Epithelial cell of prostate (primary cell): ENCODE measurements at places on chromosomes 11 and 22.

DNA sequence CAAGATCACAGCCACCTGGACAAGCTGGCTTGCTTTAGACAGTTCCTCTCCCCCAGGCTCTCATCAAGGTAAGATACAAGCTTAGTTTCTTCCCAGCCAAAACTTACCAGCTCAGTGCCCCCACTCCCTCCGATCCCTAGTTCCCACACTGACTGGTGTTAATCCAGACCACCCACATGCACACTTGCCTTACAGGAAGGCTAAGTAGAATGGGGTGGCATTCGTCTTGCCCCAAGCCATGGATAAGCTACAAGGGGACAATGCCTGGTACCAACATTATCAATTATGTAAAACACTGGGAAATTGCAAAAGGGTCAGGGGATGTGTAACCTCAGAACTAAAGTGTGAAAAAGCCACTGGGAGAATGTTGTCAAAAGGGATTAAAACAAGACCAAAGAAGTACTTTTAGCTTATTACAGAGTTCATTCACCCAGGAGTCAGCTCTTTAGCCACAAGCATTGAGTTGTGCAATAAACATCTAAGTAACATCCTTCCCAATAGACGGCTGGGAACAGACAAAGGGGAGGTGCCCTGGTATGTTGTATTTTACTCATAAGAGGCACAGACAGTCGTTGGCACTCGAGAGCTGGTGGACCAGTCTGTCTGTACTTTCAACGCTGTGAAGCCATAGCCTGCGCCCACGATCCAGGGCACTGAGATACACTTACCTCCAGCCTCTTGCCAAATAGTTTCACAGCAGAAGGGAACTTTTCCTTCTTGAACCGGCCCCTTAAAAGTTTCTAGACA is 1.1 kb downstream of the DHCR7 start:
- peak; percentile 49 for DNase-seq

- DNase-seq = no peak
Observed at GRCh38 chr11:78542007-78542406, 32.7 kb downstream of the NARS2 start.

DNA sequence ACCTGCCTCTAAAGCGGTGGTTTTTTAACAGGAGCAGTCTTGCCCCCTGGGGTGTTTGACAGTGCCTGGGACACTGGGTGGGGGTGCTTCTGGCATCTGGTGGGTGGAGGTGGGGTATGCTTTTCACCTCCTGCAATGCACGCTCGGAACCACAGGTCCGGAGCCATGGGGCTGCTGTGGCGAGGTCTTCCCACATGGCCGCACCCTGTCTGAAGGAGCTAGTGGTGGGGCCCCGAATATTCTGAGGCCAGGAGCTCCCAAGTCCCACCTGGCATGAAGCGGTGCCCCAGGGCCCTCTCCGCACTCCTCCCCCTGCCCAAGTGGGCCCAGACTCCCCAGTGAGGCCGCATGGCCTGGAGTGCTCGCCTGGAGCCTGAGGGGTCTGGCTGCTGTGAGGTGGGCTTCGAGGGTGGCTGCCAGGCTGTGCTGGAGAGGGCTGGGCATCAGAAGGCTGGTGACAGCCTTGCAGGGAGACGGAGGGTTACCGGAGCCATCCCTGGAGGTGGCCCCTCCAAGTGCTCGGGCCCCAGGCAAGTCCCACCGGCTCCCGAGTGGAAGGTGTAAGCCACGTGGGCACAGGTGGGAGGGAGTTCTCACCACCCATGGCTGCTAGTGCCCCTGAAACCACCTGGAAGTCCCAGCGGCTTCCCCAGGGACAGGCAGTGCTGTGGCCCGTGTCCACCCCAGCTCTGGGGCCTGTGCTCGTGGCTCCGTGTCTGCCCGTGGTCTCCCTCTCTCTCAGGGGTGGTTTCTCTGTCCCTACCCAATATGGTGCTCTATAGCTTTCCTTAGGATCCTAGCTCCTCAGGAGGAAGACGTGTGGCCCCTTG is 15.1 kb downstream of the TBX1 start:
- DNase-seq = no peak

- no peak for DNase-seq
Observed at GRCh38 chr11:32581556-32581955, 2.1 kb upstream of the EIF3M start.

DNA sequence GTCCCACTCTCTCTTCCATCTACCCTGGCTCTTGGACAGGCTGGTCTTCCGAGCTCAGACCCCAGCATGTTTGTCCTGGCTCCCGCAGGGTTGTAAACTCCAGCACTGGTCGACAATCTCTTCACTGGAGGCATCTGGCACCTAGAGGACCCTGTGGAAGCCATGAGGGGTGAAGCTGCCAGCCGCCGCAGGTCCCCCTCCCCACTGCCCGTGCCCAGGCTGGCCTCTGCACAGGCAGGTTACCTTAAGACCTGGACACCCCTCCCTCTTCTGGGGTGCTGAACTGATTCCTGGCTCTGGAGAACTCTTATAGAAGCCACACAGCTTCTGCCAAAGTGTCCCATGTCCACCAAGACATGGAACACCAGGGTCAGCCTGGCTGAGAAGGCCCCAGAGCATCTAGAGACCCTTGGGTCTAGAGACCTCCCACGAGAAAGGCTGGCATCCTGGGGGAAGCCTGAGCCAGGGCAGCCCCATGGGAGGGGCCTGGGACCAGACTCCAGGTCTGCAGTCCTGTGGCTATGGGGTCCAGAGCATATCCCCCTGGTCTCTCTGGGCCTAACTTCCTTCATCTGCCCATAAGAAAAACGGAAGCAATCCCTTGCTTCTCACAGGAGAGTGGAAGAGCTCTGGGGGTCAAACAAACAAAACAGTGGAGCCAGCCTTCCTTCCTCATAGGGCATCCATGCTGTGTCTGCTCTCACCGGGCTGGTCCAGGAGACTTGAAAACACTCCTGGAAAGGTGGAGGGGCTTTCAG is 30.6 kb downstream of the LMO1 start:
- DNase-seq = no peak

GRCh38 chr22:23152238-23153114 is 7.2 kb downstream of the RAB36 start:
- DNase-seq = no peak

DNA sequence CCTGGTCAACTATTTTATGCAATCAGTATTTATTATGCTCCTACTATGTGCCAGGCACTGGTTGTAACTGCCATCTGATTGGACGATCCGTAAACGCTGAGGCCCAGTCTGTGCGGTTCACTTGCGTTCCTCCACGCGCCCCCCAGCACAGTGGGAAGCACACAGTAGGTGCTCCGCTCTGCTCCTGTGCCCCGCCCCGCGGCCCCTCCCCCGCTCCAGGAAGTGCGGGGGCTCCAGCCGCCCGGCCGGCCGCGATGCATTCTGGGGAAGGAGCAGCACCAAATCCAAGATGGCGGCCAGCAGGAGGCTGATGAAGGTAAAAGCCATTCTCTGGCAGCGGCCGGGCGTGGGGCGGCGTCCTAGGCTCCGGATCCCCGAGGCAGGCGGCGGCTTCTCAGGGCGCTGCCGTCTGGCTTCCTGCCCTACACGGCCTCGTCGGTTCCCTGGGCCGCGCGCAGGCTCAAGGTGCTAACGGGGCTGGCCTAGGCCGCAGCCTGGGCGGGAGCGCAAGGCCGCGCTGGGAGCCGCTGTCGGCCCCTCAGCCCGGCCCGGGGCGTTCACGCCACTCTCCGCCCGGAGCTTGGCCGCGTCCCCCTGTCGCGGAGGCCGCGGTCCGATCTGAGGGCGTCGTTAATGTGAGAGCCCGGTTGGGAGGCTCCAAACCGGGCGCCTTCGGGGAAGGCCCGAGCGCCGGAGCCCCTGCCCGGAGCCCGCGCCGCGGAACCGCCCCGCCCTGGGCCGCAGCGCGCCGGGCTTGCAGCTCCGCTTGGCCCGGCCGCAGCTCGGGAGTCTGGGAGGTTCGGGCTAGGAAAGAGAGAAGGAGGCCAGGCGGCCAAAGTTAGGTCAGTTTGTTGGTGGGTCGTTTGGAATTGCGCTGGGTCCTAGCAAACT is at the start of gene UBE2L3:
UBE2L3 (plus strand) TSS at position 259 of the 891 bp plus-strand sequence; CDS start at position 290, 31 bp downstream.
- DNase-seq = no peak

- no peak for DNase-seq
Observed at GRCh38 chr11:112345706-112346105, 85.0 kb upstream of the PLET1 start.

DNA sequence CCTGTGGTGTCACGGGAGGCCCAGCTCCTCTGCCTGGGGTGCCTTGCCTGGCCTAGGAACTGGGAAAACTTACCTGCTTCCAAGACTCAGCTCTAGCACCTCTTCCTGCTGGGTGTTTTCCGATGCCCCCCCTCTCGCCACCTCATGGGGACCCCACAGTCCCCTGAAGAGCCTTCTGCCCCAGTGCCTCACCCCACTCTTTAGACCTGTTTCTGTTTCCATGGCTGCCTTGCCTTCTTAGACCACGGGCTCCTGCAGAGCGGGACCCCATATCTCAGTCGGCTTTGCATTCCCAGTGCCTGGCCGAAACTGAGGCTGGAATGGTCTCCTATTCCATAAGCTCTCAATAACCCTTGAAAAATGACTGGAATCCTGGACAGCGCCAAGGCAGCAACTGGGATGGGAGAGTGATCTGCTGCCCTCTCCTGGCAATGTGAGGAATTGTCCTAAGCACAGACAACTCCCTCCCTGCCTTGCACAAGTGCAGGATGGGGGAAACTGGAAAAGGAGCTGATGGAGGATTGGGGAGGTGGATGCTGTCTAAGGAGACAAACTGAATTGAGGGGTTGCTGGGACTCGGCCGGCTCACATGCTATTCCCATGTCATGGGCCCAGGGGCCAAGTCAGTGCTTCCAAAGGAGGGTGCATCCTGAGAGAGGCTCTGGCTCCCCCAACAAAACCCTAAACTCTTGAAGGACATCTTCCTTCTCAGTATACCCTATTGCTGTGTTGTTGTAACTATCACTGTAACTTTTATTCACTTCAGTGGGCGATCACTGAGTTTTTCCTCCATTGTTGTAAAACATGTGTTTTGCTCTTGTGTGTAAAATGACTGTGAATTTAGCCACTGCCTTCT is 26.6 kb upstream of the IL17RA start:
- DNase-seq = peak; percentile 14

- no peak for DNase-seq
Observed at GRCh38 chr22:44689173-44689572, 12.8 kb upstream of the PRR5 start.

DNA sequence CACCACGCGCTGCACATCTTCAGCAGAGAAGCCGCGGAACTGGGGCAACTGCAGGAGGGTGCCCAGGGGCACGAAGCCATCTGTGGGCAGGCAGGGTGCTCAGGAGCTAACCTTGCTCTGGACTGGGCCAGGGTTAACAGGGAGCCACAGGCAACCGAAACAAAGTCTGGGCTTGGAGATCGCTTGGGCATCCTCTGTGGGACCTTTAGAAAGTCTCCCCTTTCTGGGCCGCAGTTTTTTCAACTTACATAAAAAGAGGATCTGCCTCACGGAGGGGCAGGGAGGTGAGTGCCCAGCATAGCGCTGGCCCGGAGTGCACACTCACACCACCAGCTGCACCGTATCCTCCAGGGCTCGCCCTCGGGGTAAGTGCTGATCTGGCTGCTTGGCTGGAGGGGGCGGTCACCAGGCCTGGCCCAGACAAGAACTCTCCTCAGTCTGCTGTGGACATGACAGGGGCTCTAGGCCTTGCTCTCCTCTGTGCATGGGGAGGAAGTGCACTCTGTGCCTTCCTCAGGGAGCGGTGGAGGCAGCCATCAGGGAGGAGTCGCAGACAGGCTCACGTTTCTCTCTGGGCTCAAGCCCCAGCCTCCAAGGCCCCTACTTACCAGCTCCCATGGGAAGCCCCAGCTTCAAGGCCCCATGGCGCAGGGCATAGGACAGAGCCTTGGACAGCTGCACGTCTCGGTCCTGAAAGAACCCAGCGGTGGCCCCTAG is 937 bp downstream of the TRPT1 start:
- no peak for DNase-seq

GRCh38 chr11:74097686-74098237 is 73.0 kb downstream of the C2CD3 start:
- DNase-seq = no peak

- no peak for DNase-seq
Observed at GRCh38 chr22:30424534-30425326, 838 bp upstream of the MTFP1 start.

GRCh38 chr22:35478633-35479107 is 62.0 kb upstream of the RASD2 start:
- no peak for DNase-seq

DNA sequence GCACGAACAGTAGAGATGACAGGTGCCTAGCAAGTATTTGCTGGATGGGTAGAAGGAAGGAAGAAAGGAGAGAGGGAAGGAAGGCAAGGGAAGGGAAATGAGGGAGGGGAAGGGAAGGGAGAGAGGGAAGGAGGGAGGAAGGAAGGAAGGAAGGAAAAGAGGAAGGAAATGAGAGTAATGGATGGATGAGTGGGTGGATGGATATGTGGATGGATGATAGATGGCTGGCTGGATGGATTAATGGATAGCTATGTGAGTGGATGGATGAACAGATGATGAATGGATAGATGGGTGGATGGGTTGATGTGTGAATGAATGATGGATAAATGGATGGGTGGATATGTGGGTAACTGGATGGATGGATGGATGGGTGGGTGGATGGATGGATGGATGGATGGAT is 125.9 kb upstream of the FGF3 start:
- no peak for DNase-seq

DNA sequence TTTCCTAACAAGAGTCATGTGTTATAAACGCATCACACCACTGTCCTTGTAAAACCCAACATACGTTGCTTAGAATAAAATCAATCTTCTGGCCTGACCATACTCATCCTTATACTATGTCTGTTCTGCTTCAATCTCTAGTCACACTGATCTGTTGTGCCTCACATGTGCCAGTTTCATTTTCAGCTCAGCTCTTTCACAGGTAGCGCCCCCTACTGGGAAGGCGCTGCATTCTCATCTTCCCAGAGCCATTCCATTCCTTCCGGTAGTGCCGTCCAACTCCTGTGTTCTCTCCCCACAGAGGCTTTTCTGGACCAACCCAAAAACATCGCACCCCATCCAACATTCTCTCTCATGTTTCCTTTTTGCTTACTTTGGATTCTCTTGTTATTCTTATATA is 22.2 kb downstream of the CASP5 start:
- DNase-seq = no peak

DNA sequence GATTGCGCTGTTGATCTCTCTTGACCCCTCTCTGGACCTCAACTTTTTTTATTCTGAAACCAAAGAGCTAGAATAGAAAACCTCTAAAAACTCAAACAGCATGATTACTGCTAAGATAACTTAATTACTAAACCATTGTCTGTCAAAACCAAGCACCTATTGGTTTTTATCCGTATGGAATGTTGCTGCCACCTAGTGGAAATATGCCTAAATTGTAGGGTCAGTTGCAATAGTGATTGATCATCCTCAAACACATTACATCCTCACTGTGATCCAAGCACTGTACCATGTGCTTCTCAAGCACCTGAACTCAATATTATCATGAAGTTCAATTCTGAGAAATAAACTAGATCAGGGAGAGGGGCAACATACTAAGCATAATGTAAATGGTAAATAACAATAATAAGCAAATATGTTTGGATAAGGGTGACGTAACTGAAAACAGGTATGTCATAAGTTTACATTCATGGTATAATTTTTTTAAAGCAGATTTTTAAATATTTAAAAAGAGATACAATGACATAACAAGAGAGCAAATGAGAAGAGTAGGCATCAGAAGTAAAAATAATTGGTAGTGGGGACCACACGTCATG is 3.8 kb upstream of the OR5A2 start:
- DNase-seq = peak; percentile 6

GRCh38 chr11:94171693-94172440 is 43.2 kb downstream of the PANX1 start:
- no peak for DNase-seq
